ENCODE measurements at places on chromosomes 16 and 17. TPM values are rescaled to one million over a fixed set of nuclear protein-coding genes. Genes with fewer than 3 reads are reported as not detected.

DNA sequence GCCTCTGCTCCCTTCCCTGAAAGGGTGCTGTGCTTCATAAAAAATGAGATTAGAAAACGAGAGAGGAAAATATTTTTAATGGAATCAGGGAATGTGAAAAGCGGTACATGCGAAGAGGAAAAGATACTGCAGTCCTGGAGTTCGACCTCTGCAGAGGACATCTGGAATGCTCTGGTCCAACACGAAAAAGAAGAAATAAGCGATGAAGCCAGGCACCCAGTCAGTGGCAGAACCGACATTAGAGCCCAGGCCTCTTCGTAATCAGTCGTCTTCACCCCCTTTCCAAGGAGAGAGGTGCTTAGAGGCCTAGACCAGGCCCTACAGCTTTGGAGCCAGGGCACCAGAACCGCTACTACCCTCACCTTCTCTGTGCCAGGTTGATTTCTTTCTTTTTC lies 459 bp upstream of the MARCHF10 start:
- H3K4me1 ChIP-seq: no peaks in the 10 kb centered on the region
- no peak overlapping the region for H3K27ac ChIP-seq
- peaks cover 13% of the 10 kb centered on the region for H3K27me3 ChIP-seq
- H3K36me3 ChIP-seq: no peaks in the 10 kb centered on the region
- no peak for DNase-seq

- H3K36me3 ChIP-seq: no peaks in the 10 kb centered on the region
- peaks cover 27% of the 10 kb centered on the region for H3K4me1 ChIP-seq
- H3K4me3 ChIP-seq: peak overlapping the region; percentile 92
- H3K27ac ChIP-seq: peak overlapping the region; percentile 89
Observed at GRCh38 chr16:84144209-84144858, 643 bp downstream of the HSDL1 start.

- H3K4me3 ChIP-seq: no peak overlapping the region
- H3K4me1 ChIP-seq: no peaks in the 10 kb centered on the region
- H3K36me3 ChIP-seq: no peaks in the 10 kb centered on the region
- H3K27me3 ChIP-seq: peaks cover 4% of the 10 kb centered on the region
- H3K27ac ChIP-seq: no peak overlapping the region
Observed at GRCh38 chr16:89583895-89584644, 8.5 kb downstream of the CPNE7 start.

DNA sequence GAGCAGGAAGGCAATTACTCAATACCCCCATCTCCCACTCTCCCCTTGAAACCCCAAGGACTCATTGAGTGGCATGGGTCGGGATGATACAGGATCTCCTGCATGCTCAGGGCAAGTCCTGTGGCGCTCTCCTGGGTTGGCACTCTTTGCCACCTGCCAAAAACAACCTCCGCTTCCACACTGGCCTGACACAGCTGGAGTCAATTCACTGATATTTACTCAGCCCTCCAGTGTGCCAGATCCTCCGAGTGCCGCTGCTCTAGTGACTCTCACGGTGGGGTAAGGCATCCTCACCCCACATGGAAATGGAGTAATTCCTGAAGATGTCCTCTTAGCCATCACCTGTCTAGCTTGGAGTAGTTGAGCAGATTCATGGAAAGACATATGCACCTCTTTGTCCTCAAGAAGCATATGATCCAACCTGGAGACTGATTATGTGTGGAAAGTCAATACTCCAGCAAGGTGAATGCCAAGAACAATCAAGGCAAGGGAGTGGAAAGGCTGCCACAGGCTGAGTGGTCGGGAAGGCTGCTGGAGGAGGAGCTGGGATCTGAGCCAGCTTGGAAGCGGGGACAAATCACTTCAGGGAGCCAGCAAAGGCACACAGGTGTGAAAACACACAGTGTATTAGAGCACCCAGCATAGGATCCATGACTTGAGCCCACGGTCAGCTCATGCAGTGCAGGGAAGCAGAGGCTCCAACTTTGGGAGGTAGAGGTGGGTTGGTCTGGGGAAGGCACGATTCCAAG lies 12.6 kb upstream of the GOSR2 start:
- H3K27me3 ChIP-seq: no peaks in the 10 kb centered on the region
- H3K27ac ChIP-seq: no peak overlapping the region
- no peak for DNase-seq
- no peaks in the 10 kb centered on the region for H3K4me1 ChIP-seq
- no peaks in the 10 kb centered on the region for H3K36me3 ChIP-seq
- H3K4me3 ChIP-seq: no peak overlapping the region

KCNJ18 gene
- not detected for total RNA-seq

LGALS9B gene
- total RNA-seq: not detected

KRTAP4-4 gene
- not detected for total RNA-seq

TEPSIN gene
- total RNA-seq: 15.5 TPM

VWA3A gene
- total RNA-seq: not detected
